ENCODE measurements at places on chromosomes 2 and 18.

- DNase-seq: no peak
Measured at GRCh38 chr2:146246736-146247523, 1597.9 kb upstream of the ACVR2A start.

DNA sequence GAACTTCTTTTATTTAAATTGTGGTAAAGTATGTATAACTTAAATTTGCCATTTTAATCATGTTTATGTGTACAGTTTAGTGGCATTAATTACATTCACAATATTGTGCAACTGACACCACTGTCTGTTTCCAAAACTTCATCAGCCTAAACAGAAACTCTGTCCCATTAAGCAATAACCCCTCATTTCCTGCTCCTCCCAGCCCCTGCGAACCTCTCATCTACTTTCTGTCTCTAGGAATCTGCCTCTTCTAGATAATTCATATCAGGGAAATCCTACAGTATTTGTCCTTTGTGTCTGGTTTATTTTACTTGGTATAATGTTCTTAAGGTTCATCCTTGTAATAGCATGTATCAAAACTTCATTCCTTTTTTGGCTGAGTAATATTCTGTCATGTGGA, 75.1 kb downstream of the BOLA3 start:
- DNase-seq: no peak

GRCh38 chr18:53408271-53408670, 816.2 kb downstream of the MBD2 start:
- no peak for DNase-seq

DNA sequence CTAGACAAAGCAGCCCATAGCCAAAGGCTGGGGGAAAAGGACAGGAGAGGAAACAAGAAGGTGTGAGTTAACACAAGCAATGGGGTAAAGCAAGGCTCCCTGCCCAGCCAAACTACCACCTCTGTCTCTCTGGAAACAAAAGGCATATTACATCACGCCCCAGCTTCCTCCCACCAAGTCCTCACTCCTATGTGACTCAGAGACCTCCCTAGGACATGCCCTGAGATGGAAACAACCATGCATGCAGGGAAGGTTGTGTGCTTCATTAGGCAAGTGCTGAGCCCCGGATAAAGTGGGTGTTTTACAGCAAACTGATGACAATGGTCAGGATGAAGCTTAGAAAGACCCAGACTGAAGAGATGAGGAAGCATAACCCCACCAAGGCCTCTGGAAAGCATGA, 9.0 kb upstream of the ATRAID start:
- no peak for DNase-seq

DNA sequence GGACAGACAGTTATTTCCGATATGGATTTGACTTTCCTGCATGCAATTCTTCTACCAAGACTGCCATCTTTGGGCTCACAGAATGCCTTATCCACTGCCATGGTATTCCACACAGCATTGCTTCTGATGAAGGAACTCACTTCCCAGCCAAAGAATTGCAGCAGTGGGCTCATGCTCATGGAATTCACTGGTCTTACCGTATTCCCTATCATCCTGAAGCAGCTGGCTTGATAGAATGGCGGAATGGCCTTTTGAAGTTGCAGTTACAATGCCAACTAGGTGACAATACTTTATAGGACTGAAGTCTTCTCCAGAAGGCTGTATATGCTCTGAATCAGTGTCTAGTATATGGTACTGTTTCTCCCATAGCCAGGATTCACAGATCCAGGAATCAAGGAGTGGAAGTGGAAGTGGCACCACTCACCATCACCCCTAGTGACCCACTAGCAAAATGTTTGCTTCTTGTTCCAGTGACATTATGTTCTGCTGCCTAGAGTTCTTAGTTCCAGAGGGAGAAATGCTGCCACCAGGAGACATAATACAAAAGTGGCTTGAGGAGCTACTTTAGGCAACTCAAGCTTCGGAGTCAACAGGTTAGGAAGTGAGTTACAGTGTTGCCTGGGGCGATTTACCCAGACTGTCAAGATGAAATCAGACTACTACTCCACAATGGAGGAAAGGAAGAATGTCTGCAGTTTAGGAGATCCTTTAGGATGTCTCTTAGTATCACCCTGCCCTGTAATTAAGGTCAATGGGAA, 23.8 kb upstream of the SMAD4 start:
- no peak for DNase-seq

- no peak for DNase-seq
Measured at GRCh38 chr2:192218377-192218776, 23.6 kb upstream of the TMEFF2 start.

GRCh38 chr2:168118733-168119514, 128.5 kb downstream of the STK39 start:
- DNase-seq: no peak

DNA sequence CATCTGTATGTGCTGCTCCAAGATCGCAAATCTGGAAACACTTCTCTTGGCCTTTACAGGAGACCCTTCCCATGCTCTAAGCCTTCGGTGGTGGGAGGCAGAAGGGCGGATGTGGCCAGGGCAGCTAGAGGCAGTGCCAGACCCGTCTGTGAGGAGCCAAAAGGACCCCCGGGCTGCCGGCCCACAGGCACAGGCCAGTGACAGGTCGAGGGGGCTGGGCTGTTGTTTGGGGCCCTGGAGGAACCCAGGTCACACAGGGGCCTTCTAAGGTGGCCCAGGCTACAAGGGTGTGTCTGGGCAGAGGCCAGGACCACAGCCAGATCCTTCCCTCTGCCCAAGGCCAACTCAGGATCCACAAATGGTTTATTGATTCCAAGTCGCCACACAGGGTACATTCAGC, 49.4 kb downstream of the SLC66A2 start:
- DNase-seq: no peak

- no peak for DNase-seq
Measured at GRCh38 chr18:62321201-62321600, 3.9 kb upstream of the TNFRSF11A start.

DNA sequence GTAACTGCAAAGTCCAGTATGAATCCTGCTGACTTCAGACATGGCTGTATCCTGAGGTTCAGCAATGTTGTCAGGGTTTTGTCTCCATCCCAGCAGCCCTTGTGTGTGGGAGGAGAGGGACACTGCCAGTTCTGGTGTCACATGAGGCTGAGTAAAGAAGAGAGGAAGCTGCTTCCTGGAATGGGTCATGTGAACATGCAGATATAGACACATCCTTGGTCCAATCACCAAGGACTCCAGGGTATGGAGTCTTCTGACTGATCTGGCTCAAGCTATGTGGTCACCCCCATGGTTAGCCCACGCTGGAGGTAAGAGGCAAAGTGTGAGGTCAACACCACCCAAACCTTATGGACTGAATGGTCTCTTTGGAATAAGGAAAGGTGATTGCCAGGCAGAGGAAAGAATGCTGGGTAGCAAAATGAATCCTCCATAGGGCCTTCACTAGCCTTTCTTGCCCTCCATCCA, 134.4 kb upstream of the SLC1A4 start:
- no peak for DNase-seq

- DNase-seq: no peak
Measured at GRCh38 chr18:63506336-63506646, 29.5 kb downstream of the SERPINB5 start.
